ENCODE measurements at places on chromosomes 4 and X. TPM values are rescaled to one million over a fixed set of nuclear protein-coding genes. Genes with fewer than 3 reads are reported as not detected.

DNA sequence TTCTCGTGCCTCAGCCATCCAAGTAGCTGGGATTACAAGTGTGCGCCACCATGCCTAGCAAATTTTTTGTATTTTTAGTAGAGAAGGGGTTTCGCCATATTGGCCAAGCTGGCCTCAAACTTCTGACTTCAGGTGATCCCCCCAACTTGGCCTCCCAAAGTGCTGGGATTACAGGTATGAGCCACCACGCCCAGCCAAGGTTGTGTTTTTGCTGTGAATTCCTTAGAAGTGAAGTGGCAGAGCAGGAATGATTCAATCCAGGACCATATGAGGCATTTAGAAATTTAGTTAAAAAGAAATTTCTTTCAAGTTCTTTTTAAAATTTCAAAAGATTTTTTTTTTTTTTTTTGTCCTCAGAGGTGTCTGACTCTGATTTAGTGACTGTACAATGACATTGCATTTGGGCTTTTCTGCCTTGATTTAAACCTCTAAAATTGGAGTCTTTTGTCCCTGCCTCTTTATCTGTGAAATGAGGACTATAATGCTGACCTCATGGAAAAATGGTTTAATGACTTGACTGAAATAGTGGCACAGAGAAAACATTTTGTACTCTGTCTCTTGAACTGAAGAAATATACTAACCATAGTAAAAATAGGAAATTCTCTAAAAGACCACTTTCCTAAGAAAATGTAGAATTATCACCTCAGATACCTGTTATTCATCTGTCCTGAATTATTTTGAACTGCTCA is 59.9 kb downstream of the CXCL13 start:
- DNase-seq: no peak

GRCh38 chr4:8251110-8251883 is 18.3 kb upstream of the HTRA3 start:
- no peak for DNase-seq

CTAG1B gene
- not detected for total RNA-seq

DNA sequence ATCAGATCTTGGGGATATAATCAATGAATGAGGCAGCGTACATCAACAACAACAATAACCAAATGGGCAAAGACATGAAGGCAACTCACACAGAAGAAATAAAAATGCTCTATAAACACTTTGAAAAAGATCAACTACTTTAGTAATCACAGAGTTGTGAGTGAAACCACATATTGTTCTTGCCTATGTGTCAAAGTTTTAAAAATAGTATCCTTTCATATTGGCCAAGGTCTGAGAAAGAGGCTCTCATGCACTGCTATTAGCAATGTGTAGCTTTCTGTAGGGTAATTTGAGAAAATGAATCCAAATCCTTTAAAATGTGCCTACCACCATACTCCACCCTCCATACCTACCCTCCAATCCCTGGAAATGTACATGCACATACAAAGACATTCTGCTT is 25.0 kb downstream of the COQ2 start:
- no peak for DNase-seq

PDE6B gene
- not detected for total RNA-seq

SULT1E1 gene
- total RNA-seq: not detected

- DNase-seq: no peak
Observed at GRCh38 chr4:32569861-32570260, 1849.7 kb downstream of the PCDH7 start.

DNA sequence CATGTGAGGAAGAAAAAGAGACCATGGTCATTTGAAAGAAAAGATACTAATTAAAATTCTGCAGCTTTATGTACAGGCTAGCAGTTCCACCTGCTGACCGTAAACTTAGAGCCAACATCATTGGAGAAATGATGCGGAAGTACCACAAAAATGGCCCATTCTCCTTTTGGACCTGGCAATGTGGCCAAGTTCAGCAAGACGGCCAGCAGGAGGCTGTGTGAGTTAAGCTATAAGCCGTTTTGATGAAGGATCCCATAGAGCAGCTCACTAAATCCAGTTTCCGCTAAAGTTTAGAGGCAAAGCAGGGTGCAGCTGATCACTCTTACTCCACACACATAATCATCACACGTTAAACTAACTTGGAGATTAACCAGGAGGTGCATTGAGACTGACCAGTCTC is 133.8 kb downstream of the LDB2 start:
- DNase-seq: peak; percentile 25

GRCh38 chr4:156053174-156053573 is 99.5 kb upstream of the CTSO start:
- DNase-seq: no peak

DNA sequence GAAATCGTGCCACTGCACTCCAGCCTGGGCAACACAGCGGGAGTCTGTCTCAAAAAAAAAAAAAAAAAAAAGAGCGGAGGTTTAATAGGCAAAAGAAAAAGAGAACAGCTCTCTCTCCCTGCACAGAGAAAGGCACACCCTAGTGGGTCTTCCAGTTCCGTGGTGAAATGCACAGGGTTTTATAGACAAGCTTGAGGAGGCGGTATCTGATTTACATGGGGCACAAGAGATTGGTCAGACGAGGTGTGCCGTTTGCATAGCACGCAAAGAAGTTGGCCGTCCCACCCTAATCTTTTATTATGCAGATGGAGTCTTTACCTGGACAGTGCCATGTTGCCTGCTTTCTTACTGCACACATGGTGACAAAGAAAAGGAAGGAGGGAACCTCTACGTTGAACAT is 33.5 kb upstream of the REST start:
- DNase-seq: peak; percentile 37

DNA sequence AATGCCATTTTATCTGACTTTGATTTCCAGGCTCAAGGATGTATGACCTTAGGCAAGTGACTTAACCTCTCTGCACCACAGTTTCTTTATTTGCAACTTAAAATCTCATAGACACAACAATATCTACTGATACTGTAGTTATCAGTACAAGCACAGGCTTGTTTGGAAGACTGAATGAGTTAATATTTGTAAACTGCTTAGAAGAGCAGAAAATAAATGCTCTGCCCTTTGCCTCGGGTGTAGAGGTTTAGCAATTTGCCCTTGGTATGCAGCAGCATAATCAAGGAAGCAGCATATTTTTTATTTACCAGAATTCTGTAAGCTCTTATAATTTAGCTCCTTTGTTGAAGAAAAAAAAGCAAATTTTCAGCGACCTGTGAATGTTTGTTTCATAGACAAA is 2.9 kb upstream of the CXCL1 start:
- no peak for DNase-seq

DNA sequence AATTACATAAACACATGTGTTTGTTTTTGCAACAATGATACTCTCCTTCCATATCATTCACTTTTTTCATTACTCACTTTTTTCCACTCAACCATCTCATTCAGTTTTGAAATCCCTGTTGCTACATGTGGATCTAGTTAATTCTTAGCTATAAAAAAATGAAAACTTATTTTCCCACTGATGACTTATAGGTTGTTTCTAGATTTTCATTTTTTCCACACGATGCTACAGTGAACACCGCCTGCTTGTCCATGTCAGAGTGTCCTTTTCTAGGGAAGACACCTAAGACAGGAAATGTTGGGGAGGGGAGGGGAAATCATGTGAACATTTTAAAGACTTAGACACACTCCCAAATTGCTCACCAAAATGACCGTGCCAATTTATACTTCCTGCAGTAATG is 70.2 kb downstream of the SUPT20HL2 start:
- no peak for DNase-seq

C4orf50 gene
- total RNA-seq: not detected
